ENCODE measurements at places on chromosomes 13 and 19.

DNA sequence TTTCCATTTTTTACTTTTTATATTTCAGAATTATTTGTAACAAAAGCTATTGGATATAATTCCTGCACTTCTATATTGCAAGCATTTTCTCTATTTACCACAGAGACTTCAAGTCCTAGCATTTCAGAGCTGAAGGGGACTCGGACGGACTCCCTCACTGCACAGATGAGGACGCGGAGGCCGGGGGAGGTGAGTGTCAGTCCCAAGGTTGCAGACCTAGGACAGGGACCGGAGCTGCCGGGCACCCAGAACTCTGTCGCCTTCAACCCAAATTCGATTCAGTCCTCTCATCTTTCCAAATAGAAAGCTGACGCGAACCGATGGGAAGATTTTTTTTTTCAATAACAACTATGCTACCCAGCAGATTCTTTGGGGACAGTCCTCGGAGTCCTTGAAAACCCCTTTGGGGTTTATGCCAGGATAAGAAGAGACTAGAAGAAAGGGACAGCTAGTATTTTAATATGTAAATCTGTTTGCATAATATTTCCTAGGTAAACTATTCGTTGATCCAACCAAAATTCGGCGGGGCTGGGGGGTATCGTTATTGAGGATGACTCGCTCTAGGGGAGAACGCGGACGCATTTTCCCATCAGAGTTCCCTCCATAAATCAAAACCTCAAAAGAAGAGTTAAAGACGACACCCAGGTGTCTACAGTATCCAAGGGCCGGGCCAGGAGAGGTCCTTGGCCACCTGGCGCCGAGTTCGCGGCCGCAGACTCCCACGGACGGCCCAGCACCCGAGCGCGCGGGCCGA, 803 bp downstream of the FLT3 start:
- DNase-seq: peak; percentile 54

- peak; percentile 57 for DNase-seq
These were observed 3.6 kb upstream of the CEACAM3 start for GRCh38 chr19:41792513-41793413.

DNA sequence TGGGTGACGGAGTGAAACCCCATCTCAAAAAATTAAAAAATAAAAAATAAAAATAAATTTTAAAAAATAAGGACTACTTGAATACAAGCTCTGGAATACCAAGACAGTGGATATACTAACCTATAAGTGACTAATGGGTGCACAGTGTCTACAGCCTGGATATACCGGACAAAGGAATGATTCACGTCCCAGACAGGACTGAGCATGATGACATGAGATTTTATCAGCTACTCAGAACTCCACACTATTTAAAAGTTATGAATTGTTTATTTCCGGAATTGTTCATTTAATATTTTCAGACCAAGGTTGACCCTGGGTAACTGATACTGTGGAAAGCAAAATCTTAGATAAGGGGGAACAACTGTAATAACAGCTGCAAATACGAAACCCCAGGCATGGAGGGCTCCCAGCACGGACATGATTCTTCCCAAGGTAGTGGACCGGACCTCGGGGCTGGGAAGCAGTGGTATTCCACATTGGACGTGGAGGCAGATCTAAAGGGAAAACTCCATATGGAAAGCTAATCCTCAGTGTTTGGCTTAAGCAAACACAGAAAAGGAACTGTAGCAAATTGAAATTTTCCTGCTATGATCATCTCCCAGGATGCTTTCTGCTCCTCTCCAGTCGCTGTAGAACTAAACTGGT, 102.6 kb upstream of the TSHZ3 start:
- no peak for DNase-seq

DNA sequence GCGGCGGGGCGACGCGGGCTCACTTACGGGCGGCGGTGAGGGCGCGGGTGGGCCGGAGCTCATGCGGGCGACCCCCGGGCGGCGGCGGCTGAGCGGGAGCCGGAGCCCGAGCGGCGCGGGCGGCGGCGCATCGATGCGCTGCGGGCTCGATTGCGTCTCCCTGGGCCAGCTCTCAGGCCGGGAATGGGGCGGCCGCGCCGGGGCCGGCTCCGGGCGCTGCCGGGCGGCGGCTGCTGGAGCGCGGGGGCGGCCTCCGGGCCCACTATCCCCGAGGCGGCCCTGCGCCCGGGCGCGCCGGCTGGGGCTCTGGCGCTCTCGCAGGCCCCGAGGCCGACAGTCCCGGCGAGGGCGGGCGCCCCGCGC, 1.4 kb upstream of the TSHZ3 start:
- DNase-seq: peak; percentile 55

- DNase-seq: peak; percentile 72
These were observed 2.6 kb downstream of the BBC3 start for GRCh38 chr19:47228168-47228936.

- no peak for DNase-seq
These were observed 1141.3 kb upstream of the PCDH20 start for GRCh38 chr13:62556978-62557377.

DNA sequence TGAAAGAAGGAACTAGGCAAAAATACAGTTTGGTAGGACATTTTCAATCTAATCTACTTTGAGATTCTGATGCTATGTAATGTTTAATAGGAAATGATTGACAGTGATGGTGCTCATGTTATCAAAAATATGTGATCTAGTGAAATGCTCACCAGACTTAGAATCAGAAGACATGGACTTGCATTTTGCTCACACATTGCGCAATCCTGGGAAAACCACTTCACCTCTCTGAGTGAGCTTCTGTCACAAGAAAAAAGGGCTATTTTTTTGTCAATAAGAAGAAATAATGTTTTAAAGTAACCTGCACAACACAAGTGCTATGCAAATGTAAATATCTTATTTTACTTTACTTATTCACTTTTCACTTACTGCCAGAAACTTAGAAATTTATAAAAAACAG, 380.9 kb upstream of the HTR2A start:
- no peak for DNase-seq

GRCh38 chr19:5288347-5288739, 52.3 kb downstream of the PTPRS start:
- DNase-seq: no peak

- DNase-seq: no peak
These were observed 565.0 kb downstream of the FGF9 start for GRCh38 chr13:22235950-22236290.

GRCh38 chr13:66313413-66313812, 916.7 kb downstream of the PCDH9 start:
- no peak for DNase-seq

GRCh38 chr13:29901710-29902631, 51.6 kb upstream of the UBL3 start:
- no peak for DNase-seq

DNA sequence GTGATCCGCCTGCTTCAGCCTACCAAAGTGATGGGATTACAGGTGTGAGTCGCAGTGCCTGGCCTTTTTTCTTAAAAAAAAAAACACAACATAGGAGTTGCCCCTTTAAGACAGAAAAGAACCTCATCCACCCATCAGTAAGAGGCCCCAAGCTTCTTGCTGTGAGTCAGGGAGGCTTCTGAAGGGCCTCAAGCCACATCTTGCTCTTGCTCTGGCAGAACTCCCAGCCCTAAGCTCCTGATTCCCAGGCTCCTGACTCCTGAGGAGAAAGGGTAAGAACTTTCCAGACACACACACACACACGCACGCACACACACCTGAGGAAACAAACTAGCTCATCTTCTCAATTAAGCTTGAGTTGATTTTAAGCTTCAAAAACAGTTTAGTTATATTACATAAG, 6.9 kb downstream of the ETFB start:
- no peak for DNase-seq

- DNase-seq: no peak
These were observed 45.1 kb downstream of the MIPEP start for GRCh38 chr13:23844132-23844531.

GRCh38 chr13:74629985-74630384, 495.8 kb upstream of the KLF12 start:
- DNase-seq: no peak

DNA sequence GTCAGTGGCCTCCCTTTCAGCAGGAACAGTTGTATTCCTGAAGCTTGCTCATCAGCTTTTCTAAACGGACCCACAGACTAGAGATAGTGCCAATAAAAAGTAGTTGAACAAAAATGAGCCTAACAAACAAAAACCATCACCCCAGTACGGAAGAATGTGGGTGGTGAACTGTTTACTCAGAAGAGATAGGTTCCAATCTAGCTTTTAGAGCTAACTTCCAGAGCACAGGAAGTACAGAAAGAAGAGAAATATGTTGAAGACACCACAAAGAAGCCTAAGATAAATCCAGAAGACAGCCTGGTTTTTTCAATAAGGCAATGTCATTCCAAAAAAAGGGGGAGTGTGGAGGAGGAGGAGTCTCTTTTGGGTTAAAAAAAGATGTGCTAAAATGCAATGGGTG, 2.8 kb upstream of the LMO7 start:
- no peak for DNase-seq

GRCh38 chr13:22451327-22451741, 729.4 kb upstream of the SGCG start:
- no peak for DNase-seq

- no peak for DNase-seq
These were observed 6.1 kb downstream of the KDM4B start for GRCh38 chr19:4974880-4975469.

- DNase-seq: no peak
These were observed 77.2 kb downstream of the TSC22D1 start for GRCh38 chr13:44498969-44499368.

GRCh38 chr13:44305286-44305685, 68.3 kb upstream of the SERP2 start:
- no peak for DNase-seq

DNA sequence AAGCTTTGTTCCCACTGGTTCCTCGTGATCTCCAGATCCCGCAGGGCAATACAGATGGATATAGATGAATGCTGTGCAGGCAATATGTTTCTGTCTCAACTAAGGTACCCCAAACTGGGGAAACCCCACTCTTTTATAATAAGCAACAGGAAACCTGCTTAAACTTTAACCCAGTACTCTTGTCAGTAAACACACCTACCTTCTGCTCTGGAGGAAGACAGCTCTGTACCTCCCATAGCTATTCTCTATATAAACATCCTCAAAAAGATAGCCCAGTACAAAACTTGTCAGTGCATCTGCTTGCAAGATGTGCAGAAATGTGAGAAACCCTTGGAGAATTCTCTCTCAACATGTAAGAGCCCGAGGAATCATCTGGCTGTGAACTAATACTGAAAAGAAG, 583.6 kb downstream of the OLFM4 start:
- no peak for DNase-seq

DNA sequence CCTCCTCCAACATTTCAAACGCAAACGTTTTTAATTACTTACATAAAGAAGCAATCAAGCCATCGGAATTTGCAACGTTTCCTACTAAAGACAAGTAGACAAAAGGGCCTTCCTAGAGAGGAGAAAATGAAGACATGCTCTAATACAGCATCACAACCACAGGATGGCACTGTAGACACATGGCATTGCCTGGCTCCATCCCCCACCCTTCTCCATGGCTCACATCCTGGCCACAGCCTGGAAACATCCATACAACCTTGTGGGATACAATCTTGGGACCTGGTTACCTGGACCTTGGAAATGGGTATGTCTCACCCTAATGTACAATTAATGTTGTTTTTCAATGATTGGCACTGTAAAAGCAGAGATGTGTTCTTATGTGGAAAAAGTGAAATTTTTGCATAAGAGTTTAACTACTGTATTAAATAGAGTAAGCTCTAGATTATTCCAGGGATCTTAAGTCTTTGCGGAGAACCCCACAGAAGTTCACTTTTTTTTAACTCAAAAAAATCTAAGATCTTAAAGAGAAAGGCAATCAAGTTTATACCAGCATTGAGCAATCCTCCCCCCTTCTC, 21.5 kb downstream of the EBPL start:
- peak; percentile 40 for DNase-seq

DNA sequence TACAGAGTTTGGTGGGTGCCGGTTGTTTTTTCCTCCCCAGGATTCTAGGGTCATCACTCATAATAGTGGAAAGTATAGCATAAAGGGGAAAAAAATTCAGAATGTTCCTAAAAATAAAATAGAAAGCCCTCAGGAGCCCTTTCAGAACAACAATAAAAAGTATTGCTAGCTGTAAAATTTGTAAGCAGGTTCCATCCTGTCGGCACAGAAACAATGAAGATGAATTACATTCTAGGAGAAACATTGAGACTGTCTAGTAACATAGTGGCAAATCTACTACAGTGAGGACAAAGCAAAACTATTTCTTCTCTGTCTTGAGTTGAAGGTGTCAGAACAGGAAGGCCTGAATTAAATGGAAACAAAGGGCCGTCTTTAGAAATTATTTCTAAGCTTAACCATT, 870.7 kb downstream of the PCDH9 start:
- DNase-seq: no peak

DNA sequence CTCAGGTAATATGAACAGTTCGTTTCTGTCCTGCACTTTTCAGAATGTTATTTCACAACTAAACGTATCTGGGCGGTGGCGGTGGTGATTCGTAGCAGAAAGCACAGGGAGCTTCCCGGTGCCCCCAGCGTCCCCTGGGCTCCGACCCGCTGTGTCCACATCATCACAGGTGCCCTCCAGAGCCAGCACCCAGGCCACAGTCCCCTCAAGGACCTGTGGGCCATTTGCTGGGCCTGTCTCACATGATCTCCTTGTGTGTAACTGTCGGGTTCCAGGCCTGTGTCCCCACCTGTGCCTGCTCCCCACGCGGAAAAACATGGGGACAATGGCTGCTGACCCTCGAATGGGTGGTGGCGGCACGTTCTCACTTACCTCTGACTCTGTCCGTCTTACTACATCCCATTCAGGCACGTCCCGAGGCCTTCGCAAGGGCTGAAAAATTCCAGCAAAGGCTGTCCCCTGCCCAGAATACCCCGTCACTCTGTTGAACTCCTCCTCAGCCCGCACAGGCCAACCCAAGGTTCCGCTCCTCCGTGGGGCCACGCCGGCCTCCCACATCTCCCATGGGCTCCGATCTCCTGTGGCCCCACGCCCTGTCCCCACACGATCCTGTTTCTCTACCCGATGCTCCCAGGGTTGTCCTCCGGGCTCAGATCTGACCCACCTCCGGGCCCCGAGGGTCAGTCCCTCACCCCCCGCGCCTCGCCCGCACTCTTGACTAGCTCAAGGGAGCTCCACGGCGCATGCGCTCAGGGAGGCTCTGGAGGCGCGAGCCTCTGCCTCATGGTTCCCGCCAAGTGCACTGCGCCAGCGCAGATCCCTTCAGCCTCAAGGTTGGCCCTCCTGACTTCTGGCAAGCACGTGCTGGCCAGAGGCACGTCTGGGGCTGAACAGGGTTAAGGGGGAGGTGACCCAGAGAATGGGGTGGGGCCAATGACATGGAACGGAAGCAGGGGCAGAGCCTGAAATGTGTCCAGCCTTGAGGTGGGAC, 21.2 kb downstream of the DEDD2 start:
- no peak for DNase-seq

- DNase-seq: no peak
These were observed 8.3 kb downstream of the EFNA2 start for GRCh38 chr19:1293782-1294604.

GRCh38 chr13:42878721-42879120, 97.3 kb downstream of the FAM216B start:
- no peak for DNase-seq

- DNase-seq: no peak
These were observed 326.2 kb downstream of the GPC5 start for GRCh38 chr13:91724591-91724990.

- DNase-seq: no peak
These were observed 43.1 kb downstream of the RFXAP start for GRCh38 chr13:36862002-36862685.
